ENCODE measurements at places on chromosomes 3 and 15.

DNA sequence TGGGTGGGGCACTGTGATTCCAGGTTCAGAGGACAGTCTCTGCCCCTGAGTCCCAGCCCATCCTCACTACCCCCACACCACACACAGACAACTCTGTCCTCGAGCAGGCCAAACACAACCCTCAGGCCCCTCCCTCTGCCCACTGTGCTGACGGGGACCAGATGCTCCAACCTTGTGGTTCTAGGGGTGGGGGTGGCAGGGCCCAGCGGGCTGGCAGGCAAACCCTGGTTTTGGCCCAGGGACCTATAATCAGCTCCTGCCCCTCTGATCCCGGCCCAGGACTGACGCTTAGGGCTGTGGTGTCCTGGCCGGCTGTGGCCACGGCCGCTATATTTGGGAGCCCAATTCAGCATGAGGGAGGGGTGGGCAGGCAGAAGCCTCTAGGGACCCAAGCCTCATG lies 5.0 kb upstream of the MYL3 start:
- no peak for DNase-seq

DNA sequence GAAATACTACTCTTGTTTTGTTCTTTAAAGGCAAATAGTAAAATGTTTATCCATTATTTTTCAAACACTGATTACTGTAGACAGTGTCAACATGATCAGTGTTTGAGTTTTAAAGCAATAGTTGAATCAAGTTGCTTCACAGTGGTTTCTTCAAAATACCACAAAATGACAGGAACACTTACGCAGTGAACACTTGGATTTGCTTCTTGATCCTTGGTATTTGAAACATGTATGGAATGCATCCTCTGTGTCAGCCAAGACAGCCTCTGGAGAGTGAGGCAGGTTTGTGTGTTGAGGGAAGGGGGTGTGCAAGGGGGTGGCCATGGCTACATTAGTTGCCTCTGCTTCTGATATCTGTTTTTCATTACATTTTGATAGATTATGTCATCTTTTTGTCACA lies 413.0 kb downstream of the RBMS3 start:
- DNase-seq = peak; percentile 57

DNA sequence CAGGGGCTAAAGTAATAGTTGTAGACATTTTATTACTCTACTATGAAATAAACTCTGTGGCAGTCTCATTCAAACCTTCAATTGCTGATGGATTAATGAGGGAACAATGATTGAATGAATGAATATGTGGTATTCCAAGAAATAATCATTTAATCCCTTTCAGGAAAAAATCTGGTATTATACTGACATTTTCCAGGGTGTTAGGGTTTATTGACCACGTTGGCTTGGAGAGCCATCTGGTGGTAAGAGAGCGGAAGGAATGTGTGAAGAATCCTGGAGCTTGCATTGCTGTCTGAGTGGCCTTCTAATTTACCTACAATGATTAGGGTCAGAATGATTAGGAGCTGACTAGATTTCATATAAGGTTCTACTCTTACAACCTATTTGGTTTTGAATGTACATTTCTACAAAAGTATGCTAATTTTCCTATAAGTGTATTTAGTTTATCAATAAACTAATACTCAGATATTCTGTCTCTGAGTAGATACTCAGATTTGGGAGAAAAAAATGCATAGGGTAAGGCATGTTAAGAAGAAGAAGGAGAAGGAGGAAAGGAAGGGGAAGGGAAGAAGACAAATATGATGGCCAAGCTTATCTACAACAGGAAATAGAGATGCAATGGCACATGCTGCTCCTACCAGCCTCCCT lies 249.9 kb downstream of the ROBO1 start:
- DNase-seq = peak; percentile 6

GRCh38 chr3:144590854-144591253 lies 619.2 kb downstream of the DIPK2A start:
- DNase-seq = no peak

DNA sequence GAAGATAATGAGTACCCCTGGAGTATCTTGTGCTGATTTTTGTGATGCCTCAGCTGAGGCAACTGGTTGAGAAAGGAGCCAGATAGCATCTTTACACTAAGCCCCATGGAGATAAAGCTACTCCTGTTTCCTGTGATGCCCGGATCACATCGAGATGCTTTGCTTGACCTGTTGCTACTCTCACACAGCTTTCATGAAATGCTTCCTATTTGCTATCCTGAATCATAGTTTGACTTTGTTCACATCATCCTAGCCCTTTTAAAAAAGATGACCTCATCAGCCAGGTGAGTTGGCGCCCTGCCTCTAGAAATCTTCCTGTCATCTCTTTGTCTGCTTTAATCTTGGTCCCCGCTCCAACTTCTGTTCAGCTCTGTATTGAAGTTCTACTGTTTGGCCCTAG lies 409.6 kb upstream of the TBL1XR1 start:
- peak; percentile 52 for DNase-seq

GRCh38 chr15:98523912-98524662 lies 124.3 kb upstream of the IGF1R start:
- DNase-seq = no peak

- no peak for DNase-seq
Measured at GRCh38 chr15:49979705-49980382, 139.2 kb downstream of the ATP8B4 start.

- no peak for DNase-seq
Measured at GRCh38 chr3:12719541-12719940, 39.5 kb downstream of the TMEM40 start.

GRCh38 chr3:134381076-134381475 lies 6.8 kb upstream of the AMOTL2 start:
- no peak for DNase-seq

DNA sequence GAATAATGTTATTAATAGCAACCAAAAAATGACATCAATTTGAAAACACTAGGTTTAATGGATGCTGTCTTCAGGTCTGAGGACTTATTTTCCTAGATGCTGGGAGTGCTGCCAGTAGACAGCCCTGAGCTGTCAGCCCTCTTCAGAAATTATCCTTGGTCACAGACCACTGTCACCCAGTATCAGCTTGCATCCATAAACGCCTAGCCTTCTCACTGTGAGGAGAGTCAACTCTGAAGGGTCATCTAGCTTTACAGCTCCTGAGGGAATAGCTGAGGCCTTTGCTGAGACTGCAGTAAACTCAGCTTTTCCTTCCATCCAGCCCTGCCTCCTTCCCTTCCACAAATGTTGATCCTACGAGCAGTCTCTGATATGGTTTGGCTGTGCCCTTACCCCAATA lies 19.4 kb upstream of the MNS1 start:
- DNase-seq = no peak

DNA sequence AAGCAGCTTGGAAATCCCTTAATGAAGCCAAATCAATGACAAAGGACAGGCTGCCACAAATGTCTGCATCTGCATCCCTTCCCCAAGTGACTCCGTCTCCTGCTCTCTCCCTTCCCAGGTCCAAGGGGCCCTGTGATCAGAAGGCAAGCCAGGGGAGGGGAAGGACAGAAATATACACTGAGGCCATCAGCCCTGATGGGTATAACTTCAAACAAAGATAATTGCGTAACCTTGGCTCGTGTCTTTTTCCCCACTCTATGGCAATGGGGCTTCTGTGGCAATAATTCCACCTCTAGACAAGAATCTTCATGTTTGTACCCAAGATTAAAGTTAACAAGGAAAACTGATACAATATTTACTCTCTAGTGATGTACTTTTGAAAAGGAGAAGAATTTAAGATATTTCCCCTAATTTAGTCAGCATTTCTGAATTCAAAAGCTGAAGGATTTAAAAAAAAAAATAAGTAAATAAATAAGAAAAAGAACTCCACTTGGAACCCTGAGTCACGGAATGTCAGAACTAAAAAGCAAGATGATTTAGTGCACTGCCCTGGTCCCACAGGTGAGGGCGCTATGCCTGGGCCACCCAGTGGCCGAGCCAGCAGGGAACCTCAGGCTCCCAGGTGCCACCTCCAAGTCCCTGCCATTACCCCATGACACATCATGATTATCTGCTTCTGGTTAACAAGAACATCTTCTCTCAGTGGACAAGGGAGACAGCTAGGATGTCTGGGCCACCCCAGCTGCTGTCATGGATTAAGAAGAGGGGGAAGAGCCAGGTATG lies 154.5 kb downstream of the STT3B start:
- no peak for DNase-seq

DNA sequence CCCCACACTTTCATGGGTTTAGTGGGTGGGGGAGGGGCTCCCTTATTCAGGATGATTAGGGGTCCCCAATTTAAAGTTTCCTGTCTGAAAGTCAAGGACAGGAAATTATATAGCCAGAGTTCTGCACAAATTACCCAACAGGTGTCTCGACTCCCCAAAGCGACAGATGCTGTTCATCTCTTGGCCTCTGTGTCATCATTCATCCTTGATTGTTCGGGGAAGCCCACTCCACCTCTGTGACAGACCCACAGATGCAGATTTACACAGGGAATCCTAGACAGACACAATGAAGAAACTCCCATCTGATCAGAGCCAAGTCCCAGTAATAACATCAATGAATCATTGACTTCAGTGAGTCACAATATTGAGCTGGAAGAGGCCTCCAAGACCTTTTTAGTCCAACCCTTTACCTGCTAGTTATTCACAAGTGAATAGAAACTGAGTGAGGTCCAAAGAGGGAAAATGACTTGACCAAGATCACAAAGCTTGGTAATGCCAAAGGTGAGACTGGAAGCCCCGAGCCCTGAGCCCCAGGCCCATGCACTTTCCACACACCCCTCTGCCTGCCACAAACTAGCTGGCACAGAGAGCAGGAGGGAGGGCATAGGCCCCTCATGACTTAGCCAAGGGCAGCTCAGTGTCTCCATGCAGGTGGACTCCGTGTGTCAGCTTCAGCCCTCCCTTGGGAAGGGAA lies 7.9 kb upstream of the SRP14 start:
- DNase-seq = peak; percentile 88

- no peak for DNase-seq
Measured at GRCh38 chr3:64717411-64717810, 29.6 kb upstream of the ADAMTS9 start.

- peak; percentile 73 for DNase-seq
Measured at GRCh38 chr3:17478673-17479072, 263.8 kb downstream of the TBC1D5 start.

DNA sequence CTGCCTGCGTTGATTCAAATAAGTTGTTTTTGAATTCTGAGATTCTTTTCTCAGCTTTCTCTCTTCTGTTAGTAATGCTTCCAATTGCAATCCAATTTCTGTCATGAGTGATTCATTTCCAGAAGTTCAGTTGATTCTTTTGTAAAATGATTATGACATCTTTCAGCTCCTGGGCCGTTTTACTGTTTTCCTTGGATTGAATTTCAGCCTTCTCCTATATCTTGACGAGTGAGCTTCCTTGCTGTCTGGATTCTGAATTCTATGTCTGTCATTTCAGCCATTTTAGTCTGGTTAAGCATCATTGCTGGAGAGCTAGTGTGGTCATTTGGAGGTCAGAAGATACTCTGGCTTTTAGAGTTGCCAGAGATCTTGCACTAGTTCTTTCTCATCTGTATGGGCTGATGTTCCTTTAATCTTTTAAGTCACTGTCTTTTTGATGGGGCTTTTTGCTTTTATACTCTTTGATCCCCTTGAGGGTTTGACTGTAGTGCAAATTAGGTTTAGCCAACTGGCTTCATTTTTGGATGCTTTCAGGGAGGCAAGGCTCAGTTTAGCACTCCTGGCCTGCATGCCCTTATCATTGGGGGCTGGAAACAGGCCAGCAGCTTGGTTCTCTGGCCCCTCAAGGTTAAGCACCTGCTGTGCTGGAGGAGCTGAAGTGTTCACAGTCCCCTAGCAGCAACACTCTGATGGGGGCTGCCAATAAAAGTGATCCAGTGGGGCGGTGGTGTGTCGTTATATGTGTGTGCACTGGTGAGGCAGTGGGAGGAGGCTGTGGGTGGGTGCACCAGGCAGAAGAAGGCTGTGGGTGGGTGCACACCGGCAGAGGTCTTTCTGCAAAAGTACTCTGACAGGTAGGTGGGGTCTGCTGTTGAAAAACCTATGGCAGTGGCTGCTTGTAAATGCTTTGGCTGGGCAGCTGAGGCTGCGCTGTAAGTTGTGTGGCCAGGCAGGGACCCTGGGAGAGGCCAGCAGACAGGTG lies 51.2 kb downstream of the MCTP2 start:
- DNase-seq = no peak

DNA sequence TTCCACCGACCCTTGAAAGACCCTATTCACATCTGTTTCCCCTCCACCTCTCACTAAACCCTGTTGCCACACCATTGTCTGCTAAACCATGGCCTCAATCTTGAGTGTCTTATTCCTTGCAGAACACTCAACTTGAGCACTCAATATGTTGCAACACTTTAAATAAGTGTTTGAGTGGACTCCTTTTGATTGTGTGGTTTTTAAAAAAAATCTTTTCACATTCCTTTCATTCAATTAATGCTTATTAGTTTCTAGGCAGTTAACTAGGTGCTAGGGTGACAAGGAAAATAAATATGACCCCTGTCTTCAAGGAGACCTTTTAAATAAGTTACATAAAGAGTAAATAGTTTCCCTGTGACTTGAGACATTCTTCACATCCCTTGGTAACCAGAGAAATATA lies 13.3 kb upstream of the HHLA2 start:
- no peak for DNase-seq

- peak; percentile 14 for DNase-seq
Measured at GRCh38 chr3:94525043-94525442, 462.2 kb downstream of the NSUN3 start.

GRCh38 chr3:66956742-66957141 lies 41.4 kb upstream of the KBTBD8 start:
- no peak for DNase-seq

DNA sequence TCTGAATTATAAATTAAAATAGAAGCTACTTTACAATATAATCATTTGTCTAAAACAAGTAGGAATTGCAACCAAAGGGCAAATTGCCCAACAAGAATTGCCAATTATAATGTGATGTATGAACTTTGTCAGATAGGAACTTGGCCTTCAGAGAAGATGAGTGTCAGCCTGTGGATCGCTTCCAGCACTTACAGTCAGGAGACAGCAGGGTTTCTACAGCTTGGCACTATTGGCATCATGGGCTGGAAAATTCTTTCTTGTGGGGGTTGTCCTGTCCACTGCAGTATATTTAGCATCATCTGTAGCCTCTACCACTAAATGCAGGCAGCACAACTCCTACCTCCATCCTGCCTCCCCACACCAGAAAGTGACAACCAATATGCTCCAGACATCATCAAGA lies 48.1 kb upstream of the CRBN start:
- DNase-seq = no peak

GRCh38 chr3:82392203-82392775 lies 630.8 kb upstream of the GBE1 start:
- DNase-seq = no peak
